ENCODE measurements at places on chromosomes 2 and 18.

GRCh38 chr2:98561902-98562695 lies 46.2 kb downstream of the COA5 start:
- DNase-seq = no peak

DNA sequence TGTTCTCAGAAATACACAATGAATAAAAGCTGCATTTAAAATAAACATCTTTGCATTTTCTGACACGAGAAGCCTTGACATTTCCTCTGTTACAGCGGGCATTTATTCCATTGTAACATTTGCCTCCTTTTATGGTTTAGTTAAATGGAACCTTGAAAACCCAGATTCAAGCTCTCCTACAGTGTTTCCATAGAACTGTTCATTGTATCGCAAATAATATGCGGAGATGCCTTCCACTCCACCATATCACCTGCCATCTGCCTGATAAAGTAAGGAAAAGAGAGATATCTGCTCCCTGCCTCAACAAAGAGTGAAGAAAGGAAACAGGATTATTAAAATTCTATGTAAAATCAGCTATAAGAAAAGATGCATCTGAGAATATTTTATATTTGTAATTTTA lies 69.8 kb downstream of the CDH19 start:
- DNase-seq = no peak

- DNase-seq = no peak
Measured at GRCh38 chr2:84474176-84474575, 15.1 kb upstream of the SUCLG1 start.

DNA sequence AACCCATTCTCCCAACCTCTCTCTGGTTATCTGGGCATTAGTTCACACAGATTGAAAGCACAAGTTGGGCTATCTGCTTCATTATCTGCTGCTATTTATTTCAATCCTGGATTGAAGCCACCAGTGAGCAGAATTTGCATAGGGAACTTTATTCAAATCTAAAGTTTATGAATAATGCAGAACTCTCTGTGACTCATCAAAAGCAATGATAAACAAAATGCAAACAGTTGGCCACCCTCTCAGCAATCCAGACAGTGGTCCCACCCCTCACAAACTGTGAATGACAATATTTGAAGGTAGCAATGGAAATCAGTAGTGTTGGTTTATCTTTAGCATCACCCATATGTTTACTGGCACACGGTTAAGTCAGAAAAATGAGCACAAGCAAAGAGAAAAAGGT lies 106.8 kb upstream of the TMEM178A start:
- no peak for DNase-seq

DNA sequence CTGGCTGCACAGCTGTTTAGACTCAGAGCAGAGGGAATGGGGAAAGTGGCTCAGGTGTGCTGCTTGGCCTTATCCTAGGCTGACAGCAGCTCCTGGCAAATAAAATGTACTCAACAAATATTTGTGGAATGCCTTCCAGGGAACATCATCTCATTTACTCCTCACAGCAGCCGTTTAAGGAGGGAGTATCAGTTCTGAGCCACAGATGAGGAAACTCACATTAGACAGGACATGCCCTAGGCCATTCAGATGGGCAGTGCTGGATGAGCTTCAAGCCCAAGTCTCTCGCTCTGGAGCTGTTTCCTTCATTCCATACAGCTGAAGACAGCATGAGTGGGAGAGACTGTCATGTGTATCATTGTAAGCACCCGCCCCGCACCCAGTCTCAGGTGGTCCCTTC lies 129.6 kb upstream of the CNGA3 start:
- DNase-seq = no peak

GRCh38 chr2:7037340-7038333 lies 120.4 kb downstream of the RNF144A start:
- DNase-seq = peak; percentile 47

- no peak for DNase-seq
Measured at GRCh38 chr2:96356889-96357288, 21.3 kb downstream of the NCAPH start.

DNA sequence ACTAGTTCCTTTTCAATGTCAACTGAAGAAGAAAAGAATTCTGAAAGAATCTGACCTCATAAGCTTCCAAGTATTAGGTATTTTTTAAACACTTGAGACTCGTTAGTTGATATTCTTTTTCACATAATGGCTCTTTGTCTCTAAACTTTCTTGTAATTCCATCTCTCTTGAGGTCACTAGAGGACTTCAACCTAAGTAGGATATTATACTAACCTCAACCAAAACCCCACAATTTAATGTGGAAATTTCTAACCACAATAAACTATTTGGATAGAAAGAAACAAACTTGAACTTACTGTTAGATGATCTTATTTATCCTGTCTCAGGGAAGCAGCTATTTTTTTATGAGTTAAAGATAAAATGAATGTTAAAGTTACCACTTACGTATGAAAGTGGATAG lies 206.9 kb upstream of the FSIP2 start:
- no peak for DNase-seq

DNA sequence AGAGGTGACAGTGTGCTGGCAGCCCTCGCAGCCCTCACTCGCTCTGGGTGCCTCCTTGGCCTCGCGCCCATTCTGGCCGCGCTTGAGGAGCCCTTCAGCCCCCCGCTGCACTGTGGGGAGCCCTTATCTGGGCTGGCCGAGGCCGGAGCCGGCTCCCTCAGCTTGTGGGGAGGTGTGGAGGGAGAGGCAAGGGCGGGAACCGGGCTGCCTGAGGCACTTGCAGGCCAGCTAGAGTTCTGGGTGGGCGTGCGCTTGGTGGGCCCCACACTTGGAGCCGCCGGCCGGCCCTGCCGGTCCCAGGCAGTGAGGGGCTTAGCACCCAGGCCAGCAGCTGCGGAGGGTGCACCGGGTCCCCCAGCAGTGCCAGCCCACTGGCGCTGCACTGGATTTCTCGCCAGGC lies 1480.9 kb upstream of the SLC39A10 start:
- no peak for DNase-seq

- no peak for DNase-seq
Measured at GRCh38 chr18:10784596-10785202, 258.9 kb downstream of the NAPG start.

- DNase-seq = no peak
Measured at GRCh38 chr18:2918761-2919550, 72.2 kb downstream of the EMILIN2 start.

DNA sequence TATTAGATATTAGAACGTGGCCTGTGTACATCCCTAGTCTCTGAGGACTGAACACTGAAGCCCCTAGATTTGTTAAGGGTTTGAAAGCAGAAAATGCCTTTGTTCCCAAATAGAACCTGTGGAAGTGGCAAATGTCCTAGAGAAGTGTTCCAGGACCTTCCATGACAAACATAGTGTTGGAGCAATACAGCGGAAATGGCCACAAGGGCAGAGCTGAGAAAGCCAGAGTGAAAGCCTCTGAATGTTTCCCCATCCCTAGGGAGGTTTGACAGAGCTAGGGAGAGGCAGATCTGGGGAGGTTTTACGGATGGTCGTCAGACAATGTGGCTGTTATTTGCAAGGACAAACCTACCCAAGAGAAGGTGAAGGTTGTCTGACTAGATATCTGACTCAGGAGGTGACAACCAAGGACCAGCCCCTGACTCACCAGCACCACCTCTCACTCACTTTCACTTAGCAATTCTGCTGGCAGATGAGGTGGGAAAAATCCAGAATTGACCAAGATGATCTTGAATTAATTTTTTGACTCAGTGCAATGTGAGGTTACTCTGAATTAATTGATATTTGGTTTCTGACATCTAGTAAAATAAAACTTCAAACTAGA lies 24.1 kb downstream of the RBM43 start:
- DNase-seq = no peak

DNA sequence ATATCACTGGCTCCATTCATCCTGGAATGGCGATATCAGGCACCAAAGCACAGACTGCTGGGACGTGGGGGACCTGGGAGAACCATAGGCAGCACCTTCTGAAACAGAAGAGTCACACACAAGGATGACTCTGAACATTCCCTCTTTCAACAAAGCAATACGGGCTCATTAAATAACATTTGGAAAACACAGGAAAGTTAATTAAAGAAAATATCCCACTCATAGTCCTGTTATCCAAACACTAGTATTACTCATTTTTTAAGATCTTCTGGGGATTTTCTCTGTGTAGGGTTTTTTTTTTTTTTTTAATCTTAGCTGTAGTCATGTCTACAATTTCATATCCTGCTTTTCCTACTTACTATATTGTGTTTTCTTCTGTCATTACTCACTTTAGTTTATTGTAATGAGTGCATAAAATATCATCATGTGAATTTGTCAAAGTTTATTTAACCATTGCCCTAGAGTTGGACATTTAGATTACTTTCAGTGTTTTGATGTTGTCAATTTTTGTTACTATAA lies 70.0 kb upstream of the SP3 start:
- DNase-seq = no peak

GRCh38 chr2:121976926-121977325 lies 221.5 kb downstream of the TSN start:
- DNase-seq = no peak

GRCh38 chr2:60548845-60549237 lies 4.6 kb downstream of the BCL11A start:
- DNase-seq = no peak

DNA sequence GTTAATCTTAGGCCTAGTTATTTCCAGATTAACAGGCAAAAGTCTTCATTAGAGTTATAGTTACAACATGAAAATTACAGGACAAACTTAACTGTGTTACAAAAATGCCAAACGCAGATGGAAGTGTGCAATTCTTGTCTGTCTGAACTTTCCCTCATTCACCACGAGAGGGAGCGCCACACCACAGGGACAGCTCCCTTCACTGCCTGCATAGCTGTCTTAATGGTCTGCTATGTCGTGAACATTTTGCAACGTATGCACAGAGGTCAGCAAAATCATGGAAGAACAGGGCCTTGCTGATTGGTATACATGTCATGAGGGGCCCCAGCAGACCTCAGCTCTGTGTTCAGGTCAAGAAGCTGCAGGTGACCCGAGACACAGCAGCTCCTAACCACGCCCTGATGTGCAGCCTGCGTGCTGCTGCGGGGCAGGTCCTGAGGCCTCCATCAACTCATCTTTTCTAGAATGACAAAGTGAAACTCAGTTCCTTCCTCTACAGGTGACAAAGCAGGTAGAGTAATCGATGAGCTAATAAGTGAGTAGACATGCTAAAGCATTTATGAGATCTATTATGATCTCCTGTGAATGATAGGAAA lies 78.8 kb upstream of the ATP8B1 start:
- DNase-seq = peak; percentile 22

GRCh38 chr2:54803783-54804751 lies 80.6 kb downstream of the EML6 start:
- DNase-seq = no peak

DNA sequence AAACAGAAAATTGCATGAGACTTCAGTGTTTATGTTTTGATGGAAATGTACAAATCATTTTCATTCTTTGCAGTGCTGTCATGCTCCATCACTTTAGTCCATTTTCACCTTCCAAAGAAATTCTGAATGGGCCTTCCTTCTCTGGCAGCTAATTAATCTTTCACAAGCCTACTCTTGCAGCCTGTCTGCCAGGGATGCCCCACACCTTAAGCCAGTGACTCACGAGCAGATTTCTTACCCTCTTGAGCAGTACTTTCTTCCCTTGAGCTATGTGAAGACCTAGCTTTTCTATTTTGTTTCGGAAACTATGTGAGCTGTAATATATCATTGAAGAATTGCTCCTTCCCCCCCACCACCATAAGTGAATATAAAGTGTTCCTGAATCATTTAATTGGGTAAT lies 404.3 kb upstream of the VWC2L start:
- no peak for DNase-seq

DNA sequence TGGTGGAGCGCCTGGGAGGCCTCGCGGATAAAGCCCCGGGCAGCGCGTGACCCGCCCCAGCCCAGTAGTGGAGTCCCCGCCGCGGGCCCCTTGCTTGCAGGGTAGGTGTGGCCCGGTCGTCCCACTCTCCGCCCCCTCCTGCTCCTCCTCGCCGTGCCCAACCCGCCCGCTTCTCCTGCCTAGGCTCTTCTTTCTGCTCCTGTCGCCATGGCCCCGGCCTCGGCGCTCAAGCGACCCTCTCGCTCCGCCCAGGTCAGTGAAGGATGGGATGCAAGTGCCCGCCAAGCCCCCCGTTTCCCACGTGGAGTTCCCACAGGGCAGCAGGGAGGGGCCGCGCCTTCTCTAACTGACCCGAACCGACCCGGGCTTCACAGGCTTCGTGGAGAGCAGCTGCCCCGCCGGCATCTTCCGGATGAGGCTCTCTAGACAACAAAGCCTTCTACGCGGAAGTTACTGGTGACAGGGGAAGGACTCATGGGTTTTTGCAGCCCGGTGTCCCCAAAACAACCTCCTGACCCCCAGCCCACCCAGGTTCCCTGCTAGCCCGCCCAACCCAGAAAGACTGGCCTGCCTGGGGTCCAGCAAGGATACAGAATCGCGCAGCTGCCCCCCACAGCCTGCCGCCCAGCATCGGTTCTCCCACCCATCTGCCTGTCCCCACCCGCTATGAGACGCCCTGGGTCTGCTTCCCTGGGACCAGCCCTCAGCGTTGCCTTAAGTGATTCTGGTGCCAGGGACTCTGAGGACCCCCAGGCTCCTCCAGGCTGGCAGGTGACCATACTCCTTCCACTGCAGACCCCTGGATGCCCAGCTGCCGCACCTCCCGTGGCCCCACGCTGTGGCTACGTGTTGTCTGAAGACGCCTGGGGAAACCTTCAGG lies 32.8 kb downstream of the TTC32 start:
- DNase-seq = peak; percentile 22

- DNase-seq = no peak
Measured at GRCh38 chr18:11160313-11160712, 10.9 kb upstream of the PIEZO2 start.

- DNase-seq = no peak
Measured at GRCh38 chr2:10103179-10103578, 19.4 kb upstream of the RRM2 start.

- no peak for DNase-seq
Measured at GRCh38 chr2:128363934-128364361, 45.3 kb upstream of the HS6ST1 start.

- DNase-seq = no peak
Measured at GRCh38 chr2:182618672-182619079, 97.4 kb upstream of the DNAJC10 start.

- no peak for DNase-seq
Measured at GRCh38 chr2:230097424-230097823, 28.7 kb upstream of the SLC16A14 start.

DNA sequence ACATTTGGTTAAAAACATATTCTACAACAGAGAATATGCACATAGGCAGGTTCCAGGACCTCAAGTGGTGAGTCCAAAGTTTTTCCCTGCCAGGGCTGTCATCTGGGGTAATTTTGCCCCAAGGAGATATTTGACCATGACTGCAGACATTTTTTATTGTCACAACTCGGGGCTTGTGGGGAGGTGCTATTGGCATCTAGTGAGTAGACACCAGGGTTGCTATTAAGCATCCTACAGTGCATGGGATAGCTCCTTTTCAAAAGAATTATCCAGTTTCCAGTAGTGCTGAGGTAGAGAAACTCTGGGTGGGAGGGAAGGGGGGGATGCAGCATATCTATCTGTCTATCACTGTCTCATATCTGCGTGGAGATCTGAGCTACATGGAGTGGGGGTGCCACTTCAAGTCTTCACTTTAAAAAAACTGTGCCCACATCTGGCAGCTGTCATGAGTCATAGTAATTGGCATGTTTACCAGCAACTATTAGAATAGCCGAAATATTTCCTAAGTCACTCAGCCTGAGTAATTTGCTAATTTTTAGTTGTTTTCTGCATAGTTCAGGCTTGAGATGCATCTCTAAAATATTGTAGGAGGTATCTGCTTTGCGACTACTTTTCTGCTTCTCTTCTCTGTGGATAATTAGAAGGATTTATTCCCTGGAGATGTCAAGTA lies 254.0 kb upstream of the RBMS1 start:
- DNase-seq = no peak

- no peak for DNase-seq
Measured at GRCh38 chr2:218852911-218853667, 6.5 kb upstream of the WNT6 start.

- DNase-seq = no peak
Measured at GRCh38 chr2:120892271-120892966, 156.8 kb downstream of the GLI2 start.
